Activated naive CD8-positive, alpha-beta T cell treated with anti-CD3 and anti-CD28 coated beads, Interleukin-2, amount 10 ng/mL, durations not matched to agents 7 days and 5 days (primary cell): ENCODE measurements at places on chromosomes 1 and 21. TPM values are rescaled to one million over a fixed set of nuclear protein-coding genes. Genes with fewer than 3 reads are reported as not detected.

DNA sequence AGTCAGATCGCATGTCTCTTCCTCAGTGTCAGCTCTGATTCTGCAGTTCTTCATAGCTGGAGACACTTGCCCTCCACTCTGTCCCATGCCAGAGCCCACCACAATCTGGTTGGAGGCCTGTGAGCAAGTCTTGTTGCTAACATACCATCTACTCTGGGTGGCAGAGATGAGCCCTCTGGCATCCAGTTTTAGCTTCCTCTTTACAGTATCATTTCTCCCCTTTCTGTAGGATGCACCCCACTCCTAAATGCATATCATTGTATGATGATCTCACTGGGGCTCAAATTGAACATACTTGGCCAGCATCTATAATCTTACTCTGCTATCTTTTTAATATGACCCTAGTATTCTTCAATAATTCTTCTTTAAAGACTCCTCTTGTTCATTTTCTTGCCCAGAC lies 16.9 kb downstream of the PCNX2 start:
- H3K4me1 ChIP-seq, result peaks cover 24% of the 10 kb centered on the region
- no peaks in the 10 kb centered on the region for H3K27me3 ChIP-seq
- H3K36me3 ChIP-seq, result peaks cover 23% of the 10 kb centered on the region
- H3K4me3 ChIP-seq, result no peak overlapping the region
- no peak for DNase-seq

Gene CLCNKB
- total RNA-seq, result not detected

GRCh38 chr21:35664683-35665082 lies 395.6 kb downstream of the SETD4 start:
- no peak overlapping the region for H3K27ac ChIP-seq
- no peaks in the 10 kb centered on the region for H3K36me3 ChIP-seq
- no peaks in the 10 kb centered on the region for H3K4me1 ChIP-seq
- H3K4me3 ChIP-seq, result no peak overlapping the region

- H3K4me3 ChIP-seq, result no peak overlapping the region
- H3K27ac ChIP-seq, result no peak overlapping the region
- no peaks in the 10 kb centered on the region for H3K36me3 ChIP-seq
- no peaks in the 10 kb centered on the region for H3K4me1 ChIP-seq
- no peak for DNase-seq
These were observed 47.8 kb downstream of the COL6A1 start for GRCh38 chr21:46029186-46029924.

Gene CACNA1S
- not detected for total RNA-seq

GRCh38 chr1:111045033-111045722 lies 81.5 kb upstream of the LRIF1 start:
- no peaks in the 10 kb centered on the region for H3K36me3 ChIP-seq
- H3K4me1 ChIP-seq, result no peaks in the 10 kb centered on the region
- no peak for DNase-seq
- peaks cover 32% of the 10 kb centered on the region for H3K27me3 ChIP-seq
- H3K27ac ChIP-seq, result no peak overlapping the region
